Activated CD4-positive, alpha-beta T cell treated with anti-CD3 and anti-CD28 coated beads, Interleukin-2, amount 10 ng/mL, durations not matched to agents 7 days and 5 days (primary cell): ENCODE measurements at places on chromosomes 16 and 17. TPM values are rescaled to one million over a fixed set of nuclear protein-coding genes. Genes with fewer than 3 reads are reported as not detected.

DNA sequence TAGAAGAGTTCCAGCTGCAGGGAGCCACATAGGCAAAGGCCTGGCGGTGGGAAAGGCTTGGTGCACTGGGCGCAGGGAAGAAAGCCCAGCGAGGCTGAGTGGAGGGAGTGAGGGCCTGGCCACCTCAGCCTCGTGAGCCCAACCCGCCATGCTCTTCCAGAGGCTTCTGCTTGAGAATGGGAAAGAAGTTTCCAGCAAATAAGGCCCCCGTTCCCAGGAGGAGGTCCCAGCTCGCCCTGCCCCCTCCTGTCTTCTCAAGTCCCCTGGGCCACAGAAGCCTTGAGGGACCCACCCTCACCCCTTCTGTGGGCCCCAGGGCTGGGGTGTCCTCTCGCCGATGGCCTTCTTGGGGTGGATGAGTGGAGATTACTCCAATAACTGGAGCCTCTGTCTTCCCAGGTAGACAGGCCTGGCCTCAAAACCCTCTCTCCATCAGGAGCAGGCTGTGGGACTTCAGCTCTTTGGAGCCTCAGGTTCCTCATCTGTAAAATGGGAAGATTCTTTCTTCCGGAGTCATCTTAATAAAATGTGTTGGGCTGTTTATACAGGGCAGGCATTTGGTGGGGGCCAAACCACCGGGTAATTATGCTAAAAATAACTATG lies 933 bp upstream of the SNN start:
- H3K27me3 ChIP-seq, result no peaks in the 10 kb centered on the region
- peaks cover 70% of the 10 kb centered on the region for H3K4me1 ChIP-seq
- peak overlapping the region; percentile 65 for H3K4me3 ChIP-seq
- peak overlapping the region; percentile 19 for H3K27ac ChIP-seq
- no peaks in the 10 kb centered on the region for H3K36me3 ChIP-seq
- no peak for DNase-seq

DNA sequence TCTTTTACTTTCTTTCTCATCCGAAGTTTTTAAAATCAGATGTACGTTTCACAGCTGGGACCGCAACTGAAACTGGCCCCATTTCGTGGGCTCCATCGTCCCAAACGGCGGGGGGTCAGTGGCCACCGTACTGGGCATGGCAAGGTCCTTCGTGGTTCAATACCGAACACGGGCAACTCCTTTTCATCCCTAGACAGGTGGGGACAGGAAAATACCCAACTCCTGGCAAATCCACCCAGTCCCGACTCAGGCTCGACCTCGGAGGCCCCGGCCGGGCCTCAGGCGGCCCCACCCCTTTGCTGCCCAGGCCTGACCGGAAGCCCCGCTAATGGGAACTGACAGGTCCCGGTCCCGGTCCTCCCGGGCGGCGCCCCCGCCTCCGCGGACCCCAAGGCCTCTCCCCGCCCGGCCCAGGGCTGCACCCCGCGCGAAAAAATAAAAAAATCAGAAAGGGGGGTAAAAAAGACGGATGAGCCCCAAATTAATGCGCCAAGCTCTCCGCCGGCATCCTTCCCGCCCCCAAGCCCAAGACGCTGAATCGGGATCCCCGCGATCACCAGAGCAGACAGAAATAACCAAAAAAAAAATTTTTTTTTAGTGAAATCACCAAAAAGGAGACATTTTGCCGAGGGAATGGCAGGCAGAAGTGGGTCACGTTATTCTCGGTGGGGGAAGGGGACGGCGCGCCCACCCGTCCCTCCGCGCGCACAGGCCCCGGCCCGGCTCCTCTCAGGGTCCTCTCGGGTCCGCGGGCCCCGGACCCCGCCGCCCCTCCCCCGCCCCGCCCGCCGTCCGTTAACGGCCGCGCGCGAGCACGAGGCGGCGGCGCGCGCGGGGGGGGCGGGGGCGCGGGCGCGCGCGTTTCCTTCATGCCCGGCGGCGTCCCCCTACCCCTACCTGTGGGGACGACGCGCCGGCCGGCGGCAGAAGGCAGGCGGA lies 562 bp downstream of the ZC3H7A start:
- no peaks in the 10 kb centered on the region for H3K27me3 ChIP-seq
- H3K27ac ChIP-seq, result peak overlapping the region; percentile 96
- H3K36me3 ChIP-seq, result peaks cover 24% of the 10 kb centered on the region
- H3K4me1 ChIP-seq, result peaks cover 72% of the 10 kb centered on the region
- peak; percentile 25 for DNase-seq

GRCh38 chr16:20216591-20217217 lies 110.6 kb downstream of the GP2 start:
- no peak overlapping the region for H3K4me3 ChIP-seq
- H3K4me1 ChIP-seq, result no peaks in the 10 kb centered on the region
- no peaks in the 10 kb centered on the region for H3K27me3 ChIP-seq
- no peaks in the 10 kb centered on the region for H3K36me3 ChIP-seq
- no peak overlapping the region for H3K27ac ChIP-seq

DNA sequence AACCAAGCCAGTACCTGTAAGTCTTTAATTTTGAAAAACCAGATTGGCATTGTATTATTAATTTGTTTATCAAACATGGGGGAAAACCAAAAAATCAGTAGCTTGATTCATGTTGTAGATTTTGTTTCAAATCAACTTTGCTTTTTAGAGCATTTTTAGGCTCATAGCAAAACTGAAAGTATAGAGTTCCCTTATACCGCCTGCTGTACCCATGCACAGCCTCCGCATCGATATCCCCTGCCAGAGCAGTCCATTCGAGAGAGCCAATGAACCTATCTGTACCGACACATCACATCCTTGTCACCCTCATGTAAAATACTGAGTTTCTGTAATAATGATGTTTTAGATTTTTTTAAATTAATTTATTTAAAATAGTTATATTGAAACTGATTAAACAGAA lies 16.2 kb upstream of the MRC2 start:
- H3K36me3 ChIP-seq, result peaks cover 61% of the 10 kb centered on the region
- H3K27ac ChIP-seq, result peak overlapping the region; percentile 17
- H3K27me3 ChIP-seq, result no peaks in the 10 kb centered on the region
- H3K4me1 ChIP-seq, result peaks cover 10% of the 10 kb centered on the region
- no peak overlapping the region for H3K4me3 ChIP-seq

- no peak overlapping the region for H3K4me3 ChIP-seq
- H3K27ac ChIP-seq, result no peak overlapping the region
- H3K4me1 ChIP-seq, result no peaks in the 10 kb centered on the region
- no peak for DNase-seq
- no peaks in the 10 kb centered on the region for H3K36me3 ChIP-seq
- no peaks in the 10 kb centered on the region for H3K27me3 ChIP-seq
These were observed 240.1 kb downstream of the GSG1L start for GRCh38 chr16:27823421-27823820.

DNA sequence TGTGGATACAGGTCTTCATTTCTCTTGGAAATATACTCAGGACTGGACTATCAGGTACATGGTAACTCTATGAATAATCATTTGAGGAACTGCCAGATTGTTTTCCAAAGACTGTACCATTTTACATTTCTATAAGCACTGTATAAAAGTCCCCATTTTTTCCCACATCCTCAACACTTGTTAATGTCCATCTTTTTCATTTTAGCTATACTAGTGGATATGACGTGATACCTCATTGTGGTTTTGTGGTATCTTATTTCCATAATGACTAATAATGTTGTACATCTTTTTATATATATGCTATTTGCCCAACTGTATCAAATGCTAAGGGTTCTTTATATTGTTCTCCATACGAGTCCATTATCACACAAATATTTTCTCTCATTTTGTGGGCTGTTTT lies 22.9 kb downstream of the NUP88 start:
- H3K27ac ChIP-seq, result no peak overlapping the region
- no peaks in the 10 kb centered on the region for H3K27me3 ChIP-seq
- H3K4me3 ChIP-seq, result no peak overlapping the region
- peaks cover 56% of the 10 kb centered on the region for H3K36me3 ChIP-seq
- no peak for DNase-seq
- H3K4me1 ChIP-seq, result no peaks in the 10 kb centered on the region

- peaks cover 10% of the 10 kb centered on the region for H3K27me3 ChIP-seq
- no peak for DNase-seq
- H3K4me3 ChIP-seq, result peak overlapping the region; percentile 76
- H3K27ac ChIP-seq, result peak overlapping the region; percentile 54
These were observed 800 bp upstream of the NME4 start for GRCh38 chr16:396199-396598.

DNA sequence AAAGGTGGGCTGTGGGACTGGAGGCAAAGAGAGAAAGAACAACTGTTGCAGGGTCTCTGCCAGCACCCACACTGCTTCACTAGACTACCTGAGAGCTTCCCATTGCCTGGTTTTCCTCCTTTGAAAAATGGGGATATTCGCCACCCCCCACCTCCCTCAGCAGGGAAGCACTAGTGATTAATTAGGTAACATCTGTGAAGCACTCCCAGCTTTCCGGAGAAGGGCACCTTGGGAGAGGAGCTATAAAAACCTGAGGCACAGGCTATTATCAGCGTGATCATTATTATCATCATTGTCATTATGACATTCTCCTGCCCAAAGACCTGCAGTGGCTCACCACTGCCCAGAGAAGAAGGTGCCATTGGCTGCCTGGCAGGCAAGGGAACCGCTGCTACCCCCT lies 83.5 kb downstream of the XYLT1 start:
- H3K27ac ChIP-seq, result no peak overlapping the region
- peaks cover 59% of the 10 kb centered on the region for H3K4me1 ChIP-seq
- DNase-seq, result no peak

SHBG gene
- not detected for total RNA-seq

KRT40 gene
- total RNA-seq, result not detected

MYCBPAP gene
- total RNA-seq, result 4.8 TPM
